Cardiac ventricle fibroblast (primary cell): ENCODE measurements at places on chromosomes 2 and 18. TPM values are rescaled to one million over a fixed set of nuclear protein-coding genes. Genes with fewer than 3 reads are reported as not detected.

Gene CBLN2
- not detected in 2 replicates for total RNA-seq

Gene GAREM2
- total RNA-seq, result 4.0 and 4.2 TPM in 2 replicates

Gene CD8B
- not detected in 2 replicates for total RNA-seq

Gene SKA1
- total RNA-seq, result 0.62 and 3.4 TPM in 2 replicates

Gene CMPK2
- 0.31 and 3.2 TPM in 2 replicates for total RNA-seq

Gene FBXO36
- 2.6 and 2.9 TPM in 2 replicates for total RNA-seq

Gene SCG2
- total RNA-seq, result 25.9 and 26.6 TPM in 2 replicates
